ENCODE measurements at places on chromosomes 11 and 22.

- DNase-seq: peak; percentile 45
Observed at GRCh38 chr11:68312117-68312779, at the start of gene LRP5. LRP5 (plus strand) TSS chr11:68312591; CDS start chr11:68312715, 124 bp downstream.

- no peak for DNase-seq
Observed at GRCh38 chr11:110121204-110121603, 28.0 kb downstream of the ZC3H12C start.

GRCh38 chr11:2898366-2899079 is 12.9 kb upstream of the CDKN1C start:
- DNase-seq: no peak

- DNase-seq: no peak
Observed at GRCh38 chr22:42470366-42471082, 38.3 kb upstream of the NFAM1 start.

DNA sequence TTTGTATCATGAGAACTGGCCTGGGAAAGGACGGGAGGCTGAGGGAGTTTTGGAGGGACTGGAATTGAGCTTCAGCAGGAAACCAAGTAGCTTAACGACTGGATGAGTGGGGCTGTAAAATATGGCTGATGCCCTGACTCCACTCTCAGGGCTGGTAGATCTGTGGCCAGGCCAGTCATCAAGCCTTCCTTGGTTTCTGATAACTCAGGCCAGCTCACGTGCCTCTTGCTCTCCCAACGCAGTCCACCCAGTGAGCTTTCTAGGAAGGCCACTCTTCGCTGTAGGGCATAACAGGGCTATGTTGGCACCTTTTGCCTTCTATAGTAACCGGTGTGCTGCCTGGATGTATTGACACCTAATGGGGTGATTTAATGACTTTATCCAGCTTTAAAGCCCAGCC is 5.8 kb upstream of the MADD start:
- DNase-seq: no peak

DNA sequence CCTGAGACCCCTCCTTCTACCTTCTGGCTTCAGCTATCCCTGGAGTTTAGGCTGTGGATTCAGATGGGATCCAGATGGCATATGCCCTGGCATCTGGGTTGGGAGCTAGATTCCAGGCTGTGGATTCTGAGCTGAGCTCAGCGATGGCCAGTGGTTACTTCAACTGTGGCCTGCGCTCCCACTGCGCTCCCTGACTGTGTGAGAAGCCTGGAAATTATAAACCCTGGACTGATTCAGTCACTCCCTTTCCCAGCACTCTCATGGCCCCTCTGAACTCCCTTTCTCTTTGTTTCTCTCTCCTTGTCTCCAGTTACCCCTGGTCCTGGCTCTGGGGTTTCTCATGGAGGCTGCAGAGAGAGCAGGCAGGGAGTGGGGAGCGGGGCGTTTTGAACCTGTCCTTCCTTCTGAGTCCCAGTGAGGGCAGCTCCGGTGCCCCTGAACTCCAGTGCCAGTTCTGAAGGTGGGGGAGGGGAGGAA is 4.8 kb downstream of the ARHGEF17 start:
- no peak for DNase-seq

GRCh38 chr22:24445481-24446259 is 18.3 kb downstream of the ADORA2A start:
- DNase-seq: no peak

- DNase-seq: no peak
Observed at GRCh38 chr11:72712841-72713240, 38.6 kb upstream of the PDE2A start.

- DNase-seq: no peak
Observed at GRCh38 chr11:123434262-123434661, 4.2 kb downstream of the GRAMD1B start.

GRCh38 chr11:45771193-45771565 is 33.8 kb upstream of the SLC35C1 start:
- peak; percentile 26 for DNase-seq

DNA sequence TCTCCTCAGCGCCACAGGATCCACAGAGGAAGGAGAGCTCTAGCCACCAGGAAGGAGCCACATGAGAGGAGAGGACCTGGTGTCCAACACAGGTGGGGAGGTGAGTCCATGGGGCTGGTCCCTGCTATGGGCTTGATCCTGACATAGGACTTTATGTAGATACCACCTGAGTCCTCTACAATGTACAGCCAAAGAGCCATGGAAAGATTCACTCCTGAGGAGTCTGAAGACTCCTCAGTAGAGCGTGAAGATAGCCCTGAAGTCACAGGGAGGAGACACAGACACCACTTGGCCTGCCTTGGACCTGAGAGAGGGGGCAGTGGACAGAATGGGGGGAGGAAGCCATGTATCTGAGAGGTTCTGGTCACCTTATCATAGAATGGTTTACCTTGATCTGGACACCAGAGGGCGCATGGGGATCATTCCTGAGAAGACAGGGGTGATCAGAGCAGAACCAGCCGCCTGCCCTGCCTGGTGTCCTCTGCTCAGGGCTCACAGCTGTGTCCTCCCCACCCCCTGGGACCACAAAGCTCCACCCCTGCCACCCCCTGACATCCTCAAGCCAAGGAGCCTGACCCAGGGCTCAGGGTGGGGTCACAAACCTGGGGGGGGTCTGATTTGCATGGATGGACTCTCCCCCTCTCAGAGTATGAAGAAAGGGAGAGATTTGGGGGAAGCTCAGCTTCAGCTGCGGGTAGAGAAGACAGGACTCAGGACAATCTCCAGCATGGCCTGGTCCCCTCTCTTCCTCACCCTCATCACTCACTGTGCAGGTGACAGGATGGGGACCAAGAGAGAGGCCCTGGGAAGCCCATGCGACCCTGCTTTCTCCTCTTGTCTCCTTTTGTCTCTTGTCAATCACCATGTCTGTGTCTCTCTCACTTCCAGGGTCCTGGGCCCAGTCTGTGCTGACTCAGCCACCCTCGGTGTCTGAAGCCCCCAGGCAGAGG is 77.0 kb downstream of the ZNF280B start:
- no peak for DNase-seq

DNA sequence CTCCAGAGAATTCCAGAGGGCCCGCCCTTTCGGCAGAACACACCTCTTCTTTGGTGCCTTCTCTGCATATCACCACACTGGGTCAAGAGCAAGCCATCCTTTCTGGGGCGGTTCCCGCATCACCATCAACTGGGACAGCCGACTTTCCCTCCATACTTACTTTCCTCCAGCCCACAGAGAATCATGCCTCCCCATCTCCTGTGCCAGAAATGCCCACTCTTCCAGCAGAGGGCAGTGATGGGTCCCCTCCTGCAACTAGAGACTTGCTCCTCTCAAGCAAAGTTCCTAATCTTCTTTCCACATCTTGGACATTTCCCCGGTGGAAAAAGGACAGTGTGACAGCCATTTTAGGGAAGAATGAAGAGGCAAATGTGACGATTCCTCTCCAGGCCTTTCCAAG is 157.7 kb downstream of the C11orf91 start:
- DNase-seq: peak; percentile 17

DNA sequence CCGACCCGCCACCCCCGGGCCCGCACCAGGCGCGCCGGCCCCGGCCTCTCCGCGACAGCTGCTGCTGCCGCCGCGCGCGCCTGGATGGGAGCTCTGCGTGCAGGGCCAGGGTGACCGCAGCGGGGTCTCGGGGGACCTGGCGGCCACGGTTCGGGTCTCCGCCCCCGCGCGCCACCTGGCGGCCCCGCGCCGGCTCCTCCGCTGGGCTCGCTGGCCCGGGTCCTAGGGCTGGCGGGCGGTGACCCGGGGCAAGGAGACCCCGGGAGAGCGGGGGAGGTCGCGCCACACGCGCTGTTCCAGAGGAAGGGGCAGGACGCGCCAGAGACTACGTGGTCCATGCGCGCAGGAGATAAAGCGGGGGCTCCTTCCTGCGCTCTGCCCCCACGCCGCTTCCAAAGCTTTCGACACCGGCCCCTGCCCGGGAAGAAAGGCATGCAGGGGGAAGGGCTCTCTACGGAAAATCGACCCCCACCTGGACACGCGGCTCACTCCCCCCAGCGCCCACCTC is 562 bp downstream of the SHANK2 start:
- DNase-seq: peak; percentile 69

All from GM18507 (cell line).